ENCODE measurements at places on chromosomes 12 and 14.
A peak's percentile ranks its signal among the peaks of the same experiment; 100 is the strongest.

- DNase-seq = no peak
Measured at GRCh38 chr12:123453165-123453564, 4.8 kb upstream of the SNRNP35 start.

DNA sequence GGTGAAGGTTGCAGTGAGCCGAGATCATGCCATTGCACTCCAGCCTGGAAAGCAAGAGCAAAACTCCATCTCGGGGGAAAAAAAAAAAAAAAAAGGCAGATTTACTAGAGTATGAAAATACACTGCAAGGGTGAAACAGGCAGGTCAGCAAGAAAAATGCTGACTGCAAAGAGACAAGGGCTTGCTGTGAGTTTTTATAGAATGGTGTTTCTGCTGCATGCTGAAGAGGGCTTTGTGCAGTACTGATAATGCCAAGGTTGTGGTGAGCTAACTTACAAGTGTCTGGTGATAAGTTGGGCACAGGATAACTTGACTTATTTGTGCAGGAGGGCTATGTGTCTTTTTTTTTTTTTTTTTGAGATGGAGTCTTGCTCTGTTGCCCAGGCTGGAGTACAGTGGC, 25.9 kb upstream of the SRP54 start:
- no peak for DNase-seq

DNA sequence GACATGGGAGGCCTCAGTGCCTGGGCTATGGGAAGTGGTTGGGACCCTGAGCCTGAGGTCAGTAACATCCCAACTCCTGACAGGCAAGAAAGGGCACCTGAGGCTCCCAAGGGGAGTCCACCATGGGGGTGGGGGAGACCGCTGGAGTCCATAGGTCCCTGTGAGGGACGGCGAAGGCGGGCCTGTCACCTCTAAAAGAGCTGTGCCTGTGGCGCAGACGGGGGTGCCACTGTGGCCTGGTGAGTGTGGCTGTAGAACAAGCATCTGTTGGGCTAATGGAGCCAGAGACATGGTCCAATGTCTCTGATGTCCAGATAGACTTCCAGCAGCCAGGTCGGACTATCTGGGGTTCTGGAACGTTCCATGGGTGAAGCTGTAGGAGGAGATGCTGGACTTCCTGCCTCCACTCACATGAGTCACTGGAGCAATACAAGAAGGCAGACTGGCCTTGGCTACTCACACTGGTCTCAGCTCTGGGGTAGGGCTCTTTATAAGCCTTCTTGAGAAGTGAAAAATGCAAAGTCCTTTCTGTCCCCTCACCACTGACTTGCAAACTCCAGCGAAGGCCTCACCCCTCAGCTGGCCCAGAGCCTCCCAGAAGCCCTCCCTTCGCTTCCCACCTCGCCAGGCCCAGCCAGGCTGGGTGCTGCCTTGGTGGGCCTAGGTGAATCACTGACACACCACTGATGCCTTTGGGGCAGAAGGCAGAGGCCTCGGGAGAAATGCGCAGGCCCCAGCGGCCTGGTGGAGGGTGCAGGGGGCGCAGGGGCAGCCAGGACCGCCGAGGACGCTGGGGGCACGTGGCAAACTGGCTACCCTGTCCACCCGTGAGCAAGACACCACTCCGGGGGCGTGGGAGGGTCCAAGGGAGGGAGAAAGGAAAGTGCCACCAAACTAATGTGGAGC, 1.1 kb upstream of the TRAF3 start:
- DNase-seq = peak; percentile 73

DNA sequence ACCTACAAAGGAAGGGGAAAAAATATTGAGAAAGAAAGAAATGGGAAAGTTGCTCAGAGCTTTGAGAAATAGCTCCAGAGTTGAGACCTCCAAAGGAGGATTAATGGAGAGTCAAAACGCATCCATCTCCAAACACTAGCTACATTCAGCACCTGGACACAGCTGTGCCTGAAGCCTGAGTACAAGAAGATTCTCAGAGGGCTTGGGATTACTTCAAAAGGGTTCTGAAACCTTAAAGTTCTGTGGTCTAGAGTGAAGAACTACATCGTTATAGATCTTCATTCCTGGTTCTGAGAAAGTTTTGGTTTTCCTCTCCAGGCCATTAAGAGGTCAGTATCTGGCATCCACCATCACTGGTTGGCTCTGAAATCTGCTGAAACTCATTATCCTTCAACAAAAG, 10.5 kb upstream of the TMED10 start:
- no peak for DNase-seq

GRCh38 chr14:22497144-22497423, 91.9 kb downstream of the DAD1 start:
- DNase-seq = no peak

DNA sequence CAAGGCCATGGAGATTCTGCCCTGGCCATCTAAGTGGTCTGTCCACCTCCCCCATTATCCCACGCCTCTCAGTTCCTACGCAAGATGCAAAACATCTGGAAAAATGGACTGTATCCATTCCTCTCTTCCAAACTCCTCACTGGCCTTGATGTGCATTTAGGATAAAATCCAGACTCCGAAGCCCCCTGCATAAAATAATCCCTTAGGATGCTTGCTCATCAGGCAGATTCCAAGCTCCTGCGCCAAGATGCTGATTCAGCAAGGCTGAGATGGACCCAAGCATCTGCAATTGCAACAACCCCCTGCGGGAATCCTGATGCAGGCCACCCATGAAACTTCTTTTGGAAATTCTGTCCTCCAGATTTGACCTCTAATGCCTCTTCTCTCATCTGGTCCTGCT, 81.6 kb downstream of the SPRING1 start:
- no peak for DNase-seq

DNA sequence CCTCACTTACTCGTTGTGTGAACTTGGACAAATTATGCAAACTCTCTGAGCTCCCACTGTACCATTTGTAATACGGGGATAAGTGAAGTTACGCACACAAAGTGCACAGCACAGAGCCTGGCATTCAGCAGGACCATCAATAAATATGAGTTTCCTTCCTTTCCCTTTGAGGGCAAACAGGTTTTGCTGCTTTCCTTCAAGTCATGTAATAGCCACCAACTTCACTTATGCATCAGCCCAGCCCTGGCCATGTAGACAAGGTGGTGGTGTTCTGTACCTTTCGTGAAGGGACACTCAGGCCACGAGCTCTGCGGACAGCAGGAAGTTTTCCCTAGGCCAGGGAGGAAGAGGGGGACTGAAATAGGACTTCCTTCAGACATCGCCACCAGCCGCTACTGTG, 272.7 kb downstream of the CACNA1C start:
- no peak for DNase-seq

GRCh38 chr14:90273532-90273931, 17.2 kb downstream of the PSMC1 start:
- DNase-seq = no peak

DNA sequence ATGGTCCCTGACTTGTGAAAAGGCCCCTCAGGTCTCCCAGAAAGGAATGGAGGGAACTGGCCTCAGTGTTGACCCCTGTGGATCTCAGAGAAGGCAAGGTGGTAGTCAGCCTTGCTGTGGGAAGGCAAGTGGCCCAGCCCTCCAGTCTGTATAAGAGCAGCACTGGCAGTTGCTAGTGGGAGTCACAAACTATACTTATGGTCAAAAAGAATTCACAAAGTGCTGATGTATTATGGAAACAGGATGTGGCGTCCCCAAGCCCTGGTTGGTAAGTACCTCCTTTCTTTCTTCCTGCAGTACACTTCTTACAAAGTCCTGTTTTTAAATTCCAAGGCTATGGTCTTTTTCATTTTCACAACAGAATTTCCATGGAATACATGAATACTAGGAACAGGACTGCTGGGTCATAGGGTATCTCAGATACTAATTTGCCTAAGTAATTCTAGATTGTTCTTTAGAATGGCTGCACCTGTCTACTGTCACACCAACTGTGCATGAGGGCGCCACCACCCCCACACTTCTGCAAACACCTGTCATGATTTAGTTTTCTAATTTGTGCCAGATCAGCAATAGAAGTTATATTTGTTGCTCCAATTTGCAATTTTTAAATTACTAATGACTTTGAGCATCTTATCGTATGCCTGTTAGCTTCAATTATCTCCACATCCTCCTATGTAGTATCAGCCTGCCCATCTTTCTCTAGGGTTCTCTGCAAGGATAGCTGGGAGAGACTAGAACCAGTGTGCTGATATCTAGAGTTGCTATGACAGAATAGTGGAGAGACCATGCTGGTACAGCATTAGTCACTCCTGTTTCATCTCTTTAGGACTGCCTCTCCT, 40.7 kb upstream of the TMEM263 start:
- DNase-seq = no peak

- no peak for DNase-seq
Measured at GRCh38 chr12:75820848-75821578, 210.6 kb downstream of the PHLDA1 start.

DNA sequence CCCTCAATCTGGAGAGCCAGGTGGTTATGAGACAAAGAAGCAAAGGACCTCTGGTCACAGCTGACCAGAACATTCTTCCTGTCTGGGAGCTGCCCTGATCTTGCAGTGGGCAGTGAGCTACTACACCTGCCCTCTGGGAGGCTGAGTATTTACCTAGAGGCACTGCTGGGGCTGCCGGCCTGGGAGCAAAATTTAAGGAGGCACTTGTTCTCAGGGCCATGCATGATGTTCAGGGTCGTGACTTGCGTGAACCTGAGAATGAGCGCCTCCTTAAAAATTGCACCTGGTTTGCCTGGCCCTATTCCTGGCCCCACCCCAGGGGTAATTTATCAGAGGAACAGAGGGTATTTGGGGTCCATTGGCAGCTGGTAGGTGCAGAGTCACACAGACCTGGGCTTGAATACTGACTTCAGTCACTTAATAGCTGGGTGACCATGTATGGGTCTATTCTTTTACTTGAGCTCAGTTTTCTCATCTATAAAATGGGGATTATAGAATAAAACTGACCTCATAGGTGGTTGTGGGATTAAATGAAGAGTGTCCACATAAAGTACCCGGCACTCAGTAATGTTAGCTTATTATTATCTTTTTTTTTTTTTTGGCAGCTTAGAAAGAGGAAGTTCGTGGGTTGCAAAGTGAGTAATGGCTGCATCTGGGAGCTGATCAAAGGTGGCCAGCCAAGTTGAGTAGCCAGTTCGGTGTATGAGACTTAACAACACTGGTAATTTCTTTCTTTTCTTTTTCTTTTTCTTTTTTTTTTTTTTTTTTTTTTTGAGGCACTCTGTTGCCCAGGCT, 107.4 kb upstream of the MED13L start:
- DNase-seq = no peak

GRCh38 chr14:33343016-33343415, 404.3 kb downstream of the NPAS3 start:
- no peak for DNase-seq

DNA sequence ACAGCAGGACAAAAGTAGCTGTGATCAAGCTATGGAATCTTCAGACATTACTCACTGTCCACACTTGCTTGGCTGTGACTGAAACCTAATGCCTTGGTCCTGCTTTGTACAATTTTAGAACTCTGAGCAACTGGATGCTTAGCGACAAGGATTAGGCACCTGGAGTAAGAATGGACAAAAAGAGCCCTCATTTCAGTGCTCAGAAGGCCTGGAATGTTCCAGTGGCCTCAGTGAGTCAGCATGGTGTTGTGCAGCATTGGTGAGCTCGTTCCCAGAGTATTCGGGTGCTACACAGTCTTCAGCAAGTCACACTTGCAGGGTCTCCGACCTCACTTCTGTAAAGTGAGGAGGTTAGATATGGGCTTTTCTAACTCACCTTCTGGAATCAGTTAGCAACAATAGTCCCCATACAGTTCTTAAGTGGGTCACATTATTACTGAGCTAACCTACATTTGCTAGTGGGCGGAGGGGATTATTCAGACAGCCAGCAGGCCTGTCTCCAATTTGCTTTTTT, 108.0 kb upstream of the MDM1 start:
- DNase-seq = no peak

GRCh38 chr12:95548056-95548538, 3.2 kb downstream of the USP44 start:
- peak; percentile 10 for DNase-seq

DNA sequence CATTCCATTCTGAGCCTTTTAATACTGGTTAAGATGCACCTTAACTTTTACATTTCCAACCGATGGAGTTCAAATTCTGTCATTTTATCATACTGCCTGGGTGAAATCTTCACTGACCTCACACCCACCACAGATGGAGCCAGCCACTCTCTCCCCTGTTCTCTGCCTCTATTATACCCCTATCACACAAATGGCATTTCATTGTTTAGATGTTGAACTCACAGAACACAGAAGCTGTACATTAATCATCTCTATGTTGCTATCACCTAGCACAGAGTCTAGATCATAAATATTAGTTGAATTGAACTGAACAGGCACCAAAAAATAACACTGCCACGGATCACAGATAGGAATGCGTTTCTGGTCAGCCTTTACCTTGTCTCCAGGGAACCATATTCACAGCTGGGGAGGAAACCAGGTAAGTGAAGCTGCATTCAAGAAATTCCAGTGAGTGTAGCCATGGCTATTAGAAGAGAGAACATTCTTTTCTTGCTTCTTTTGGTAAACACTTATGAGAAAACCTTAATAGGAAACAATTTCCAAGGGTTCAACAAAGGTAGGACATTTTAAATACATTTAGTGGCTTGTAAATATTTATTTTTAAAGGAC, 194.9 kb upstream of the RMST start:
- DNase-seq = no peak

- DNase-seq = no peak
Measured at GRCh38 chr12:42473561-42473960, 116.0 kb downstream of the PRICKLE1 start.

DNA sequence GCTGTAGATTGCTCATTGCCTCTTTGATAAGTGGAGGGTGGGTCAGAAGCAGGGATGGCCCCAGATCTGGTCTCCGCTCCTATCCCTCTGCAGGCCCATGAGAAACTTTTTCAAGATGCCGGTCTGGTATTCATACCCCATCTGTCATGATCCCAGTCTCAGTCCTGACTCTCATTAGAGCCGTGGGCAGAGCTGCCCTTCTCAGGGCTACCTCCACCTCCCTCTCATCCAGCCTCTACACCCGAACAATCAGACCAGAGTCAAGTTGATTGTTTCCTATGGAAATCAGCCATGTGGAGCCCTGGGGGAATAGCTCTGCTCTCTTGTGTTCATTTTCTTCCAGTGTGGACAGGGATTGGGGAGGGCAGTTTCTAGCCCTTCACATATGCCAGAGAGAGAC, 45.8 kb downstream of the NEUROD4 start:
- DNase-seq = no peak

DNA sequence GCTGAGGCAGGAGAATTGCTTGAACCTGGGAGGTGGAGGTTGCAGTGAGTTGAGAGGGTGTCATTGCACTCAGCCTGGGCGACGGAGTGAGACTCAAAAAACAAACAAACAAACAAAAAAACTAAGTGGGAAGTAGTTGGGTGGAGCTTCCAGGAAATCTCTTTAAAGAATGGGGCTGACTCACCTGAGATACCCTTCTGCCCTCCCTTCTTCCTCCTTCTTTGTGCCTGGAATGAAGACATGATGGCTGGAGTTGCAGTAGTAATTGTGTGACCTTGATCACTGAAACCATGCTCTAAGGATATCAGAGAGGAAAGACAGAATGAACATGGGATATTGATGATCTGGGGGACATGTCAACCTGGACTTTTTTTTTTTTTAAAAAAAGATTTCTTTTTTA, 87.6 kb upstream of the MED13L start:
- no peak for DNase-seq

GRCh38 chr12:54147186-54147585, 41.6 kb downstream of the SMUG1 start:
- no peak for DNase-seq

Data from GM06990 (cell line).